ENCODE measurements at places on chromosomes 1 and 21.

DNA sequence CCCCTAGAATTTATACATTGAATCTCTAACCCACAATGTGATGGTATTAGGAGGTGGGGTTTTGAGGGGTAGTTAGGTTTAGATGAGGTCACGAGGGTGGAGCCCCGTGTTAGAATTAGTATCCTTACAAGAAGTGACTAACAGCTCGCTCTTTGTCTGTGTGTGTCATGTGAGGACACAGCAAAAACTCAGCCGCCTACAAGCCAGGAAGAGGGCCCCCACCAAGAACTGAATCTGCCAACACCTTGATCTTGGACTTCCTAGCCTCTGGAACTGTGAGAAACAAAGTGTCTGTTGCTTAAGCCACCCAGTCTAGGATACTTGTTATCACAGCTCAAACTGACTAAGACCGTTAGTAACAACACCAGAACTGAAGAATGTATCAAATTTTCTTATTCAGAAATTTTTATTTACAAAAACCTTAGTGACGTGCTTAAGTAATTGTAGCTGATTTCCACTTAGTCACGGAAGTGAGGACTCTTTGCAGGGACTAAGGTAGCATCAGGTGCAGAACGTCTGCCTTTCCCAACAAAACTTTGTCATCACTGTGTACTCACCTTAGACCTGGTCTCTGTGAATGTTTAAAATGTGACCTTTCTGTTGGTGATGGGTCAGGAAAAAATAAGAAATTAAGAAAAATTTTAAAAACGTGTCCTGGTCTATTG lies 24.5 kb upstream of the LRRC8C start:
- DNase-seq = no peak

GRCh38 chr1:209012443-209013196 lies 570.9 kb upstream of the CAMK1G start:
- no peak for DNase-seq

DNA sequence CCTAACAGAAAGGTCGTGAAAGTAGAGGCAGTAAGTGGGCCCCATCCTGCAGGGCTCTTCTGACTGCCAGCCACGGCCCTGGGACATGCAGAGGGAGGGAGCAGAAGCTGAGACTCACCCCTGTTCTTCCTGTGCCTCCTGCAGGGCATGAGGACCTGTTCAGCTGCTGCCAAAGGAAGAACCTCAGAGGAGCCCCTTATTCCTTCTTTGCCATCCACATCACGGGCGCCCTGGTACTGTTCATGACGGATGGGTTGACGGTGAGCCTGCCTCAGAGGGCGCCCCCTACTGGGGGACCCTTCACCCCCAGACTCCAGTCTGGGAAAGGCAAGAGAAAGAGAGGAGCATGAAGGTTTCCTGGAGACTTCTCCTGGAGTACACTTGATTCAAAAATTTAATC lies 47.1 kb downstream of the ELK4 start:
- no peak for DNase-seq

GRCh38 chr1:42576935-42577334 lies 81.3 kb upstream of the PPIH start:
- no peak for DNase-seq

GRCh38 chr1:99264201-99265021 lies at the start of gene PLPPR4:
Gene PLPPR4, plus strand, starts transcription at chr1:99264492. Its CDS starts 102 bp downstream, at chr1:99264594.
- peak; percentile 64 for DNase-seq

DNA sequence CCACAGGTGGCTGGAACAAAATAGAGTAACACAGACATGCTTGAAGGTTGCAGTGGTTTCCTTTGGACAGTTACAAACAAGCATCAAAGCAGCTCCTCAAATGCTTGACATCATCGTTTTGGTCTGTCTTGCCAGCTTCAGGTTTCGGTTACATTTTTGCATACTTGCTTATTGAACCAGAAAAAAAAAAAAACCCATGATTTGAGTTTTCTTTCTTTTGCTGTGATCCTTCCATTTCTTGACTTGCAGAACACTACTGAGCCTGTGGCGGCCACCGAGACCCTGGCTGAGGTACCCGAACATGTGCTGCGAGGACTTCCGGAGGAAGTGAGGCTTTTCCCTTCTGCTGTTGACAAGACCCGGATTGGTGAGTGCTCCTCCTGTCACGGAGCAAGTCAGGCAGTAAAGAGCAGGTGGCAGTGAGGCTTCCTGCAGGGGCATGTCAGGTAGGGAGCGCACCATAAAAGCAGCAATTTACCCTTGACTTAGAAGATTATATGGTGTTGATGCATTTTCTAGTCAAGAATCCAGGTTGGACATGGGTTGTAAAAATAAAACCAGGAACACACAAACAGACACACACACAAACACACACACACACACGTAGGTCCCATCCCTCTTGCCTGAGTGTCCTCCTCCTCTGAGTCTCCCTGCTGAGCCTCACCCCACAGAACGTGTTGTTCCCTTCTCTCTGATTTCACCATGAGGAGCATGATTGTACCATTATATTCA lies 30.9 kb downstream of the PRDM2 start:
- DNase-seq = no peak

DNA sequence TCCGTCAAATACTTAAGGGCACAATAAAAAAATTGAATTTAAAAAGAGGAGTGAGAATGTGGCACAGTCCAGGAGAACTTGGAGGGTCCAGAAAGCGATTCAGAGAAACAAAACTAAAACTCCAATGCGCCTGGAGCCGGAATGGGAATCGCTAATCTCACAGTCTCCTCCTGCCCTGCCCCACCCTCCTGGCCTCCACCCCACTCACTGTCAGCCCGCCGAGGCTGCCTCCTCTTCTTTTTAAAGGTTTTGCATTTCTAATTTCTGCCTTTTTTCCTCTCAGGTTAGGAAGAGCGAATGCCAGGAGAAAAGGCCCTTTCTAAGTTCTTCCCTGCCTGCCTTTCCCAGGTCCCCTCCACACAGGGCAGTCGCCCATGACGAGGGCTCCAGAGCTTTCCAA lies 135.3 kb downstream of the ZBTB18 start:
- no peak for DNase-seq

- DNase-seq = no peak
Measured at GRCh38 chr1:10101929-10102328, 69.2 kb downstream of the UBE4B start.

- DNase-seq = no peak
Measured at GRCh38 chr21:35032474-35033263, 16.4 kb downstream of the RUNX1 start.

GRCh38 chr1:231684356-231685244 lies 58.0 kb downstream of the DISC1 start:
- DNase-seq = no peak

DNA sequence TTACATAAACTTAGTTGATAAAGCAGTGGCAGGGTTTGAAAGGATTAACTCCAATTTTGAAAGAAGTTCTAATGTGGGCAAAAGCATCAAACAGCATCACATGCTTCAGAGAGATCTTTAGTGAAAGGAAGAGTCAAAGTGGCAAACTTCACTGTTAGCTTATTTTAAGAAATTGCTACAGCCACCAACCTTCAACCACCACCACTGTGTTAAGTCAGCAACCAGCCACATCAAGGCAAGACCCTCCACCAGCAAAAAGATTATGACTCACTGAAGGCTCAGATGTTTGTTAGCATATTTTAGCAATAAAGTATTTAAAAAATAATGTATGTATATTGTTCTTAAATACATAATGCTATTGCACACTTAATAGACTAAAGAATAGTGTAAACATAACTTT lies 21.3 kb upstream of the MAGI3 start:
- DNase-seq = no peak
